ENCODE measurements at places on chromosomes 5 and 9.

DNA sequence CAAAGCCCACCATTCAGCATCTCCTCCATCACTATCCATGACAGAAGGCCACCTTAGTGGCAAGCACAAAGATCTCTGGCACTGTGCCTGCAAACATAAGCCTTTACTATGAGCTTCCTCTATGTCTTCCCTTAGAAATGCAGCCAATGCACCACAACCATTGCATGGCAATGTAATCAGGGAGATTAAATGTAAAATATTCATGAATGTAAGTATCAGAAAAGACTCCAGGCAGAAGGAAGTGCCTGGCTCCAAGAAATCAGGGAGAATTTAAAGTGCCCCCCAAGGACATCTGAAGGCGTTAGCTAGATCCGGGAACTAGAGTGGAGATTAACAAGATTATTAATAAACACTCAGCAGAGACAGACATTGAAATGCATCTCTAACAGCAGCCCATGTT is 32.5 kb upstream of the MYORG start:
- no peak for DNase-seq

DNA sequence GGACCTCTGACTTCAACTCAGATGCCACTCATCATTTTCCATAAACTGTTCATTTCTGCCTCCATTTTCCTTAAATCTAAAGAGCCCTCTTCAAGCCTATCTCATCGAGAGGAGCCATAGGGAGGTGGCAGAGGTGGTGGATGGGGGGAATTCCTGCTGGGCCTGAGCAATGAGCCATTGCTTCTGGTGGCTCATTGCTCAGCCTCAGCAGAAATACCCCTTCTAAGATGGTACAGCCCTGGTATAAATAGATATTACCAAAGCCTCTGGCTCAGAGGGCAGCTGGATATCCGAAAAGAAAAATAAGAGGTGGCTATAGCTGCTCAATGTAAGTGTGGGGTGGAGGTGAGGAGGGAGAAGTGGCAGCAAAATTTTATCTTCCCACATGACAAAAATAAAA is 313.5 kb downstream of the CAAP1 start:
- no peak for DNase-seq

DNA sequence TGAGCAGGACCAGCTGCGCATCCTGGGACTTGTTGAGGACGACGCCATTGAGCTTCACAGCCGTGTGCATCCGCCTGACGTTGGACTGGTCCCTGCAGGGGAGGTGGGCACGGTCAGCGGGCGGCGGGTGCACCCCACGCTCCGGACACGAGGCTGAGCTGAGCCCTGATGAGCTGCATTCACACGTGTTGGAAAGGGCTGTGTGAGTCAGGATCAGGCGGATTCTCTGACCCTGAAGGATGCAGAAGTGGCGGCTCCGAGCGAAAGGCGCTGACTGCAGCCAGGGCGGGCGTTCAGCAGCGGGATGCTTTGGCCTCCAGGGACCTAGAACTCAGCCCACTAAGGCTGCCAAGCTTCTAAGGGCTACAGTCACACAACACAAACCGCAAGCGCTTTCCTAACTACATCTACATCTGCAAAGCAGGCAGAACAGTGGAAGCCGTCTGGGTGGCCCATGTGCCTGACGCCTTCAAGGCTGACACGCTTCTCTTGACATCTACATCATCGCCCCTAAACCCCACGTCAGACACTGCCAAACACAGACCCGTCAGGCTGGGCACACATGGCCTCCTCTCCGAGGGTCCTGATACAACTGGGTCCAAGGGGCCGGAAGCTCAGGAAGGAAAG is 44.9 kb downstream of the NKD2 start:
- DNase-seq = no peak

GRCh38 chr5:4419281-4419680 is 720.8 kb upstream of the ADAMTS16 start:
- no peak for DNase-seq

- no peak for DNase-seq
Measured at GRCh38 chr9:93596399-93596798, 20.0 kb downstream of the PHF2 start.

GRCh38 chr5:103891151-103891550 is 328.6 kb upstream of the NUDT12 start:
- DNase-seq = no peak

- DNase-seq = no peak
Measured at GRCh38 chr5:167307042-167307441, 984.4 kb upstream of the WWC1 start.

DNA sequence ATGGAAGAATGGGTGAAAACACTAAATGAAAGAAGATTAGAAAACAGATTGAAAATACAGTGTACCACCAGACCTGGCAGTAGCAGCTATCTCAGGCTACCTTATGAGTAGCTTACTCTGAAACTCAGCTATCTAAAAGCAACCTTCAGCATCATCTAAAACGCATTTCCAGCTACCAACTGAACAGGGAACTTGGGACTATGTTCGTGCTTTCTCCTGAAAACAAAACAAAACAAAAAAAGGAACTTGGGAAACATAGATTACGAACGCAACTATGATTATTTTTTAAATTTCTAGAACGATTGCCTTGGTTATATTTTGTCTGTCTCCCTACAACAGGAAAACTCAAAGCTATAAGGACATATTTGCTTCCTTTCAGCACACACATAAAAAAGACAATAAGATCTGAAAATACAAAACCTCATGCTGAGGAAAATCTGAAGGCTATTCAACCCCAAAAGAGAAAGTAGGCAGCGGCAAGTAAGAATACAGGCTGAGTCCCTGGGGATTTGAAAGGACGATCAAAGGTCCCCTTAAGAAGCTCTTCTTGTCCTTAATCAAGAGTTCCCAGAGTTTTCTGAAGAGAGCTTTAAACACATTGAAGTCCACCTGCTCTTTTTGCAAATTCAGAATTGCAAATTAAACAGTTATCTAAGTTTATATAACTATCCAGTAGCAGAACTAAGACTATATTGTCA is 53.4 kb downstream of the OR2K2 start:
- no peak for DNase-seq

- no peak for DNase-seq
Measured at GRCh38 chr5:80885396-80886000, 74.7 kb upstream of the RASGRF2 start.

All from cortex of kidney (tissue), 1 donor.